NCI-H1417 (cell line): ENCODE measurements at places on chromosomes 3 and 15.

GRCh38 chr3:153628591-153628990, 466.6 kb downstream of the RAP2B start:
- no peak for DNase-seq

- peak; percentile 35 for DNase-seq
These were observed 159.8 kb downstream of the ALCAM start for GRCh38 chr3:105526360-105527111.

GRCh38 chr3:191254098-191254873, 55.2 kb downstream of the OSTN start:
- DNase-seq: no peak

GRCh38 chr15:29713784-29714183, 108.5 kb downstream of the TJP1 start:
- DNase-seq: no peak

GRCh38 chr3:61669203-61669602, 107.8 kb downstream of the PTPRG start:
- DNase-seq: no peak

DNA sequence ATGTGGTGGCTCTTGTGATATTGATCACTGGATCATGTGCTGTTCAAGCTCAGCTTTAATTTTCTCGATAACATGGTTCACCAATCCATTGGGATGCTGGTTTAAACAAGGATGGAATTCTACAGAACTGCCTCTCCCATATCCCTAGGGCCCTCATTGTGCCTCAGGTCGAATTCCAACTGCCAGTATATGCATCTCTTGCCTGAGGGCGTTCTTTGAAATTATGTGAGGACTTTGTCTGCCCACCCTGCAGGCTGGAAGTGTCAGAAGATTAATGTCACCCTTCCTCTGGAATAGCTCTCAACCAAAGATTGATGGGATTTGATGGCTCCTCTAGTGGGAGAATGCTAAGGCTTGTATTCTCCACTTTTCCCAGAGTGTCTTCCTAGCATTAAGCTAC, 175.6 kb upstream of the GALNT15 start:
- no peak for DNase-seq

DNA sequence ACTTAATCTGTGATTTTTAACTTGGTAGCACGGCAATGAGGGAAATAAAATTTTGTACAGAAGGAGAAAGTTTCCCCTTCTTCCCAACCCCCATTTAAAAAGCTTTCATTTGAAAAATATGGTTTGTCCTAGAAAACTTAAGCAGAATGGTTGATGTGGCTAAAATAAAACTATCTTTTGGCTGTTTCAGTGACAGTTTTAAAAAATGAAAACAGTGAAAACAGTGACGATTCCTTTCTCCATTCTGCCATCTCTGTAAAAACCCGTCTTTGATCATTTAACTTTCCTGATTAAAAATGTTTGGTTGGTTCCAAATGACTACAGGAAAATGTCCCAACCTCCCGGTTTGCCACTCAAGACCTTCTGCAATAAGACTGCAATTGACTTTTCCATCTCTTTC, 160.7 kb downstream of the EBLN2 start:
- DNase-seq: no peak

DNA sequence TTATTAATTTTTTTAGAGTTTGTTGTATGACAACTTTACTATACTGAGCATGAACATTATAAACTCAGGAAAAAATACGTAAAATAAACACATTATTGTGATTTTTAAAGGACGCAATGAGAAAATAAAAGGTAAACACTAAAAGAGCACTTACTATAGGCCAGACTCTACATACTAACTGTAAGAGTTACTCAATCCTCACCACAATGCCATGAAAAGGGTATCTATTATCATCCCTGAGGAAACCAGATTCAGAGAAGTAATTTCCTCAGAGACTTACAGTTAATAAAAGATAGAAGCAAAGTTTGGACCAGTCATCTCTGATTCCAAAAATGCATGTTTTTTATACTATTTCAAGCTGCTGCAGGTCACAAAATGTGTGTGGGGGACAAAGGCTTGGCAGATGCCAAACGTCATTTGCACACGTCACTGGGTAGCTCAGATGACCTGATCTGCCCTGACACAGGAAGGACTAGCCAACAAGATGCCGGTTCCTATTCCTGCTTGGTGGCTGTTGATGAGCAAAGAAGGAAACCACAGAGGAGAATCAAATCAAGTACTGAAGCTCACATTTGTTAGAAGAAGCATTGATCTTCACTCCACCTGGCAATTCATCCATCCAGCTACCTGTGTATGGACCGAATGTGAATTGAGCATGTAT, 42.3 kb downstream of the KLHL6 start:
- no peak for DNase-seq

DNA sequence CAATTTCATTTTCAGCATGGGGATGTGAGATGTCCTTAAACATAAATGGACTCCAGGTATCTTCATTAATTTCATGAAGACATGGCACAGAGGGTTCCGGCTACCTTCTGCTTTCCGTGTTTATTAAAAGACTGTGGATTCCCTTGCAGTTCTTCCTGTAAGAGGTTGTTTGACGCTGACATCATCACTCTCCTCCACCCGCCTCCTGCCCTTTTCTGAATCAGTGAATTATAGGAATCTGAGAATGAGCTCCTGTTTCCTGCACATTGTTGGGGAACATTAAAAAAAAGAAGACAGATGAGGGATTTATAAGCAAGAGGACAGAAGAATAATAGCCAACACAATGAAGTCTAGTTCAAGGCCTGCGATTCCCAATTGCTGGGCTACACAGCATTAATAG, 191.3 kb downstream of the LPP start:
- DNase-seq: no peak

DNA sequence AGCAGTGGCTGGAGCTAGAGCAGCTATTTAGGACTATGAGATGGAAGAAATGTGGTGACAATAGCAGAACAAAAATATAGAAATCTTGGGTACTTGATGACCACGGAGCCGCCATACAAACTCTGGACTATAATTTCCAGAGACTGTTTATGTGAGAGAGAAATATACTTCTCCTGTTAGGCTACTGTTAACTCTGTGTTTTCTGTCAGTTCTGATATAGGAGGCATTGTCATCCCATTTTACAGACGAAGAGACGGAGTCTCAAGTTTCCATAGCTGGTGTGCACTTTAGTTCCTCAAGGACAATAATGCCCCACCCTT, 22.8 kb upstream of the RFTN1 start:
- DNase-seq: no peak

GRCh38 chr3:188170461-188171459, 16.8 kb downstream of the LPP start:
- no peak for DNase-seq

DNA sequence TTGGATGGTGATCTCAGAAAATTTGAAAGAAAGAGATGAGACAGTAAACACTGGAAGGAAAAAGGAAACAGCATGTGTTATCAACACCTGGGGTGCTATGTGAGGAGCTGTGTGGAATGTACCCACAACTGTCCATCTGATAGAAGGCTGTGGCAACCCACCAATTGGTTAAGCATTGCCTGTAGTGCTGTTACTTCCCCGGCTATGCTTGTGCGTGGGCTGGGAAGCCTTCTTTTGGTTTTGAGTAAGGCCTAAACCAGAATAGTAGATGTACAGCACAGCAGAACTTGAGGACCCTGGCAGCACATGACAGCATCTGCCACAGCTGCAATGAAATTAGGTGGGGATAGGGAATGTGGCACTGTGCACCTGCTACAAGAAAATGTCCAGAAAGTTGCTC, 184.5 kb downstream of the FHIT start:
- DNase-seq: no peak

GRCh38 chr3:171658841-171659240, 151.4 kb downstream of the PLD1 start:
- DNase-seq: no peak

GRCh38 chr15:25862071-25862471, 1.1 kb downstream of the ATP10A start:
- DNase-seq: no peak

DNA sequence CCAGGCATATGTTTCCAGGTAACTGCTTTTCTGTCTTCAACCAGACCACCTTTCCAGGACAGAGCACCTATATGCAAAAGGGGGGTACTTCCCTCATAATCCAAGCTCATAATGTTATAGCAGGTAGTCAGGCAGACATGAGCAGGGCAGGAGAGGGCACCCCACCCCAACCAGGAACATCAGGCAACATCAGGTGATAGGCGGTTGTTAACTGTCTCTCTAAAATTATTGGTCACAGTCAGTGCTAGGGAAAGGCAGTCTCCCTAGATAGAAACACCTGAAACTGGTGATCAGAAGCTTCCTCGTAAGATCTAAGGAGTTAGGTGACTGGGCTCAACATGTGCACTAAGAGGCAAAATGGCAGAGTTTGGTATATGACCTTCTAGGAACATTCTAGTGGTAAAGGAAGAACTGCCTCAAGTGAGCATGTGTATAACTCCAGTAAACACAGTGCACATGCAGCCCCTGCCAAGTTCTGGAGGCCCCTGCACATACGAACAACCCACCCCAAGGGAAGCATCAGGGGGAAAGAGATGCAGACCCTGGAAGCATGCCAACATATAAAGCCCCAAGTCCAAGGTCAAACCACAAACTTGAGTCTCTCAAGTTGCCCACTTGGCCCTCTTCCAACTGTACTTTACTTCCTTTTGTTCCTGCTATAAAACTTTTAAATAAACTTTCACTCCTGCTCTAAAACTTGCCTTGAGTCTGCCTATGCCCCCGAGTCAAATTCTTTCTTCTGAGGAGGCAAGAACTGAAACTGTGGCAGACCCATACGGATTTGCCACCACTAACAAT, 270.9 kb downstream of the ULK4 start:
- no peak for DNase-seq

GRCh38 chr3:136042608-136043221, 77.2 kb downstream of the PPP2R3A start:
- DNase-seq: peak; percentile 52

DNA sequence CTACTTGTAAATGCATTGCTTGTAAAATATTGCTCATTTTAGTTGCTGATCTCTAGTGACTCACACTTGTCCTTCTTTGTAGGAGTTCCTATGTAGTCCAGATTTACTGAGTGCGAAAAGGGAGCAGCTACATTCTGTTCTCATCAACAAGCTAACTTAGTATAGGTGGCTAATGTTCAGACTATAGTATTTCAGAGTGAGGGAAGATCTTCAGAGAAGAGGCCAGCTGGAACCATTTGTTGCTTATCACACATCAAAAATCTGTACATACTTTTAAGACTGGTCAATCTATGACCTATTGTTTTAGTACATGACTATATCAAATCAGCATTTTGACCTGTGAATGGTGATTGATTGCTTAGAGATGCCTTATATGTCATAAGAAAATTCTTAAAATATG, 71.3 kb upstream of the THSD4 start:
- no peak for DNase-seq

- DNase-seq: no peak
These were observed 282.9 kb downstream of the AGBL1 start for GRCh38 chr15:86362555-86362954.
